NAMALWA (cell line): ENCODE measurements at places on chromosomes 12 and 14.

DNA sequence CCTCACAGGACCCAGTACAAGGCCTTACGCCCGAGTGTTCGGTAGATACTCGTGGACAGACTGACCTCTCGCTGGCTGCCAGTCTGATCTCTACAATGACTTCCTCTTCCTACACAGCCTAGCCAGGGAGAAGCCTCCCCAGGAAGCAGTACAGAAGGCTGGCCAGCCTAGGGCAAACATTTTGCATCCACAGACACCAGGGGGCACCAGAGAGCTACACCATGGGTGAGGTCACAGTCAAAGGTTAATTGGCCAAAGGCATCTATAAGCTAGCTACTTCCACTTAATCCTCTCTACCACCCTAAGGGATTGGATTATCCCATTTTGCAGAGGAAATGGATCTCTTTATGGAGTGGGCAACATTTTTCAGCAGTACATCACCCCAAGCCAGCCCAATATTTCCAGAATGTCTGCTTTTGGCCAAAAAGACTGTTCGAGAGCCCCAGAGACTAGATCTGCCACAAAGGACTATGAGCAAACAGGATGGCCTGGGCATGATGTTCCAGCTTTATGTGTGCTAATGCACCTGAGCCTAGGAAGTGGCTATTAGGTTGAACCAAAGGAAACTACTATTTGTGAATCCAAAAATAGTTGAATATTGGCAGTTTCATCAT is 14.6 kb upstream of the PNMA1 start:
- DNase-seq, result peak; percentile 77

GRCh38 chr12:121628536-121628935 is 2.2 kb downstream of the ORAI1 start:
- peak; percentile 52 for DNase-seq

GRCh38 chr14:94056579-94057308 is 24.3 kb downstream of the DDX24 start:
- DNase-seq, result no peak

GRCh38 chr12:54240971-54241588 is 38.8 kb downstream of the CBX5 start:
- no peak for DNase-seq

DNA sequence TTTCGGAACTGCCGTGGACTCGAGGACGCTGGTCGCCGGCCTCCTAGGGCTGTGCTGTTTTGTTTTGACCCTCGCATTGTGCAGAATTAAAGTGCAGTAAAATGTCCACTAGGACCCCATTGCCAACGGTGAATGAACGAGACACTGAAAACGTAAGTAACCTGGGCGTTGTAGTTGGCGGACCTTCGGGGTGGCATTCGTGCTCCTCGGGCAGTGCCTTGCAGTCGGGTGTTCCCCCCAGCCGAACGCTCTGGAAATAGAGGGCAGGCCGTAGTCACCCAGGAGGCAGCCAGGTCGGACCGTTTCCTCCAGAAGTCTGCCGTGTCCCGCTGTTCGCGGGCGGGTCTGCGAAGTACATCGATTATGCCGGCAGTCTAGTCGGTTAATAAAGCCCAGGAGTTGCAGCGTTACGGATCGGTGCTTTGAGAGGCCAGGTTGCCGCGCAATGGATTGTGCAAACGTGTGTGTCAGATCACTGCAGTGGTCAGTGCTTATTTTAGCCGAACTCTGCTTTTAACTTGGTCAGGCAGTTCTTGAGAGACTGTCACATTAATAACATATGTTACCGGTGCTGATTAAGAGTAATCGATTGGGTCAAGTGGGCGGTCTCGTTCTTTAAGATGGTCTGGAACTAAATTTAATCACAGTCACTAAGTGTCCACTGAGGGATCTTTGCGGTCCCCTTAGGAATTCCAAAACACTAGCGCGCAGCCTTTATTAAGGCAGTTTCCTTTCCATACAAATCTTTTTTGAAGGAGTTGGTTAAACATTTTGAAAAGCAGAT is 906 bp downstream of the MARK3 start:
- peak; percentile 43 for DNase-seq

DNA sequence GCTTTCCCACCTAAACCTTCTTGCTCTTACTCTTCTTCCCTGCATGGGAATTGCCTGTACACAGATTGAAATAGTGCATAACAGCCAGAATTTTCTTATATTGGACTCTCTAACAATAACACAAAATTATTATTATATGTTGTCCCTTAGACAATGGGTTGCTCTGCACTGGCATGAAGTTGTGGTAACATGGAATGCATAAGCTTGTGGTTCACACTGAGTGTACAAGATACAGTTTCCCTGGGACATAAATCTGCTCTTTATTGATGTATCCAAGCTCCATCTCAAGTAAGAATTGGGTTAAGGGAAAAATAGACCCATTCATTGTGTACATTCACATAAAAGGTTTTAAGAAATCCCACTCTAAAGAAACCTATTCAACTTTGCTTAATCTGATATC is 114.4 kb upstream of the NTF3 start:
- DNase-seq, result no peak

DNA sequence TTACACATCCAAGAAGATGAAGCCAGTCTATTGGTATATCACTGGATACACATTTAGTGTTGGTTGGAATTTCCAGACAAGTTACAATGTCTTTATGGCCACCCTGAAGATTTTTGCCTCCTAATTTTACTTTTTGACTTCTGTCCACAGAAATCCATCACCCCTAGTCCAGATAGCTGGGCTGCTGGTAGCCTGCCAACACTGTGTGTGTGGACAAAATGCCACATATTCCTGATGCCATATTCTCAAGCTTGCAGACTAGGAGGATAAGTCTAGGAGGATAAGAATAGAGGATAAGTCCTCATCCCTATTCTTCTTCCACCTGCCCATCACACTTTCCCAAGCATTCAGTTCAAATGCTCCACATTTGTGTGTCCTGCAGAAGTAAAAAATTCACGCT is 4.6 kb downstream of the ESR2 start:
- DNase-seq, result no peak

- DNase-seq, result no peak
Observed at GRCh38 chr12:116642683-116643082, 83.5 kb downstream of the MAP1LC3B2 start.

DNA sequence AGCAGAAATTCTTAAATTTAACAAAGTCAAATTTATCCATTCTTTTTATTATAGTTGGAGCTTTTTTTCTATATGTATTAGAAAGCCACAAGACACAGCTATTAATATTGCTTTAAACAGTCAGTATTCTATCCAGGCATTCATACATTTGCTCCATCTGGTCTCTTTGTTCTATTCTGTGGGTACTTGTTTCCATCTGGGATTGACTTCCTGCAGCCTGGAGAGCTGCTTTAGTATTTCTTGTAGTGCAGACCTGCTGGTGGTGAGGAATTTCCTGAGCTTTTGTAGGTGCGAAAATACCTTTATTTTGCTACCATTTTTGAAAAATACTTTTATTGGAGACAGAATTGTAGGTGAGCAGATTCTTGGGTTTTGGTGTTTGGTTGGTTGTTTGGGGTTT is 29.0 kb downstream of the CCDC60 start:
- no peak for DNase-seq

DNA sequence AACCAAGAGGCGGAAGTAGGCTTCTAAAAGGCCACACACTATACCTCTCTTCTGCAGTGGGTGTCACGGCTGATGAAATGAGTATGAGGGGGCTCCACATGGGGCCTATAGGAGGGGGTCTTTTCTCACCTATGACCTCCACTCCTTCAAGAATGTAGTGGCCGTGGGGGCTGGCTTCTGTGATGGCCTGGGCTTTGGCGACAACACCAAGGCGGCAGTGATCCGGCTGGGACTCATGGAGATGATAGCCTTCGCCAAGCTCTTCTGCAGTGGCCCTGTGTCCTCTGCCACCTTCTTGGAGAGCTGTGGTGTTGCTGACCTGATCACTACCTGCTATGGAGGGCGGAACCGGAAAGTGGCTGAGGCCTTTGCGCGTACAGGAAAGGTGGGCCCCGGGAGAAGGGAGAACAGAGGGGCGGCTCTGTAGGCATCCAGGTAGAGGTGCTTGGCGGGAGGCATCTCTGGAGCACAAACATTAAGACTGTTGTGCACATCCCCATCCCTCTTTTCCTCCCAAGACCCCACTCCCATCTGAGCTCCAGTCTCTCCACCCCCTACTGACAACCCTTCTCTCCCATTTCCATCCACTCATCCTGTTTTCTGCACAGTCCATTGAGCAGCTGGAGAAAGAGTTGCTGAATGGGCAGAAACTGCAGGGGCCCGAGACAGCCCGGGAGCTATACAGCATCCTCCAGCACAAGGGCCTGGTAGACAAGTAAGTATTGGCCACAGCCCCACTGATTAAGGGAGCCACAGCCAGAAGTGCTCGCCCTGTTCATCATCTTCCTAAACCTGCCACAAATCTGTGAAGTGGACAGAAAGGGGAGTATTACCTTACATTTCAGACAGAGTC is 3.8 kb downstream of the GPD1 start:
- no peak for DNase-seq

GRCh38 chr12:5262885-5263284 is 169.0 kb upstream of the NTF3 start:
- no peak for DNase-seq

DNA sequence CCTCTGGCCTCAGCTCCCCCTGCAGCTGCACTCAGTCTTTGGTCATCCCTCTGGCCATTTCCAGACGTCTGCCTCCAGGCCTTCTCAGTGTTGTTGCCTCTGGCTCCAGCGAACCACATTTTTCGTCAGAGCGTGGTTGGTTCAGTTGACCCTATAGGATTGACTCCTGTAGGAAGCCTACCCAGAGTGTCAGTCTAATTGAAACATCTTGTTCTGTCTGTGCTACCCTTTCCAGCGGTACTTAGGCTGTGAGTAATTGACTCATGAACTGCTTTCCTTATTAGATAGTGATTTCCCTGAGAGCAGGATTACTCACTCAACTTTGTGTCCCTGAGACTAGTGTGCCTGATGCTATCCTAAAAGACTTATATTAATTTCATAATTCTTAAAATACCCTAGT is 373.2 kb downstream of the ATP23 start:
- DNase-seq, result no peak

- no peak for DNase-seq
Observed at GRCh38 chr12:93707836-93708235, 30.7 kb downstream of the CRADD start.

- DNase-seq, result no peak
Observed at GRCh38 chr14:89792489-89793366, 161.8 kb downstream of the EFCAB11 start.

DNA sequence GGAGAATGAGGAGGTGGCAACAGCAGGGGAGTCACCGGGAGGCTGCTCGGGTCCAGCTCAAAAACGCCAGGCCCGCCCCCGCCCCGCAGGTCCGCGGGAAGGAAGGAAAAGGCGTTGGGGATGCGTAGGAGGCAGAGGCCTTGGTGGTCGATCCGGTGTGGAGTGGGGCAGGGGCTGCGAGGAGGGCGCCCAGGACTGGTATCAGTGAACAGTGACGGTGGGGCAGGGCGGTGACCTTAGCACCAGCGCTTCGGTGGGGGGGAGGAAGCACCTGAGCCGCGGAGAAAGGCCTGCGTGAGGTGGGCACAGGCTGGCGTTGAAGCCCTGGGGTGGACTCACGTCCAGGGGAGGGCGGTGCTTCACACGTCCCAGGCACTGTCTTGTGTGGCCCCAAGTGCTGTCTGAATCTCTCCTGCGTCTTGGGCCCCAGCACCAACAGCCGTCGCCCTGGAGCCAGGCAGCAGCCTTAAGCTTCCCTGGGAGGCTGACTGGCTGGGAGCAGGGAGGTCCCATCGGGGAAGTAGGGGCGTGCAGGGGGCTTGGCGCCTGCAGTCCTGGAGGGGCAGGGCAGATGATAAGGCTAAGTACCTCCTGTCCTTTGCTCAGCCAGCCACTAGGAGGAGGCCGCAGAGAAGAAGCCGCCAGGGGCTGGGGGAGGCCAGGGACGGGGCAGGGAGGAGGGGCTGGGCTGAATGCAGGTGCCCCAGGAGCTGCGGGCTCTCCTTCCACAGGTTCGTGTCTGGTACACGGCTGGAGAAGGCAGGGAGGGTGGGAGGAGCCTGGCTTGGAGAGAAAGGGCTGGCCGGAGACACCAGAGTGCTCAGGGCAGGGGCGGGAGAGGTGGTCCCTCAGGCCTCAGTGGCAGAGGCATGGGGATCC is 26.5 kb downstream of the ZBTB42 start:
- DNase-seq, result peak; percentile 78

- DNase-seq, result no peak
Observed at GRCh38 chr12:109767456-109767855, 53.8 kb downstream of the FAM222A start.

GRCh38 chr14:43671716-43672485 is 835.2 kb downstream of the FSCB start:
- DNase-seq, result no peak

DNA sequence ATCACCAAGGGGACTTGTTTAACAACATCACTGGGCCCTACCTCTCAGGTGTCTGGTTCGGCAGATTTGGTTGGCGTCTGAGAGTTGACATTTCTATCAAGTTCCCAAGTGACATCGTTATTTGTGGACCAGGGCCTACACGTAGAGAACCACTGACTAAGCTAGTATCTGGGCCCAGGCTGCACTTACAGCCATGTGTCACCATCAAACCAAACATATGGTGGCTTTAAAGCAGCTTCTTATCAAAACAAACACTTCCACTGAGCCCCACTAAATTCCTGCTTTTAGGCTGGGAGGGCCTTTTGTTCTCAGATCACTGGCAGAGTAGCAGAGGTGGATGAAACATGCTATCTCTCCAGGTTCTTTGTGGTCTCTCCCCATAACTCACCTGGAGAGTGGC is 220.5 kb downstream of the PELI2 start:
- no peak for DNase-seq

GRCh38 chr12:102298022-102298421 is 100.4 kb upstream of the PMCH start:
- no peak for DNase-seq

- no peak for DNase-seq
Observed at GRCh38 chr14:52683985-52684520, 11.3 kb downstream of the ERO1A start.

- DNase-seq, result no peak
Observed at GRCh38 chr12:122887819-122888212, 8.1 kb downstream of the VPS37B start.

GRCh38 chr12:49873361-49873934 is 30.3 kb downstream of the FAIM2 start:
- no peak for DNase-seq

DNA sequence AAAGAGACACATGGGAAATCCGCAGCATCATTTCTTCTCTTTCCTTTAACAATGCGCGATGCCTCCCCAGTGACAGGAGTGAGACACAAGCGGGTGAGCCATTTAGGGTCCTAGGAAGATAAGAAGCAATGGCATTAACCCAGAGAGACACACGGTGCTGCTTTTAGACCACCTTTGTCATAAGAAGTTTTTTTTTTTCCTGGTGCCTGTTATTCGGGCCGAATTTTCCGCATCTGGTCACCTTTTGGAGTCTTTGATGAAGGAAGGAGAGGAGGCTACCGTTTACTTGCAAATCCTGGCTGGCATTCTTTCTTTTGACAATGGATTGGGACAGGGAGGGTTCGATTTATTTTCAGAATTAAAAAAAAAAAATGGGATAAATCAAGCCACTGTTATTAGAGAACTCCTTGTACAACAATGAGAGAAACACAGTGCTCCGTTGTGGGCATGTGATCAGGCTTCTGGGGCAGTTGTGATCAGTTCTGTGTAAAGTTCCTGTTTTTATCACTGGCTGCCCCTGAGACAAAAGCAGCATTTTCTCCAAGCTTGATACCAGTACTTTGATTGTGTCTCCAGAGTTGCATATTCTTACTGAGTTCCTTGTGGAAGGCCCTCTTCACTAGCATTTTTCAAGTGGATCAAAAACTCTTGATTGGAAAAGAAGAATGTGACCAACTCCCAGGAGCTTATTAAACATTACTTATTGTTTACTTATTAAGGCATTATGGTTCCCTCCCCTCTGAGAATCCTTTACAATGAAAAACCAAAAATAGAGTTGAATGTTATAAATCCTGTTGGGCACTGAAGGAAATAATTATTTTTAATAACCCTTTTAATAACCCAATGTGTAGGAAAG is 1.1 kb downstream of the DIP2B start:
- DNase-seq, result peak; percentile 61
